ENCODE measurements at places on chromosomes 4 and X. TPM values are rescaled to one million over a fixed set of nuclear protein-coding genes. Genes with fewer than 3 reads are reported as not detected.

GRCh38 chr4:7463566-7464258, 29.0 kb upstream of the PSAPL1 start:
- H3K27me3 ChIP-seq: no peaks in the 10 kb centered on the region
- no peaks in the 10 kb centered on the region for H3K4me1 ChIP-seq
- no peak overlapping the region for H3K27ac ChIP-seq

DNA sequence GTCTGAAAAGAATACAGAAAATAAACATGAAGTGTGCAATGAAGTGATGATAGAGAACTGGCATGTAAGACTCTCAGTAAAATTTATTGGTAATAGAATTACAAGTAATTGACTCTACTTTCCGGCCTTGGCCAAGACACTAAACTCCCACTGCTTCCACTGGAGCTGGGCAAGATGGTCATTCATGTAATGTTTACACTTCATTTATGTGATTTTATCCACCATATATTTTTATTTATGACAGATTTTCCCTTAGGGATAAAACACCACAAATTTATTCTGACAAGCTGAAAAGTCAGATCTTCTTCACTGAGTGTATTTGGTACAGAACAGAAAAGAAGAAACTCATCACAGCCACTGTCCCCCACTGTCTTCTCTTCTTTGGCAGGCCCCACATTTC, 191.9 kb downstream of the SLC39A8 start:
- DNase-seq: peak; percentile 38
- no peak overlapping the region for H3K4me3 ChIP-seq
- no peaks in the 10 kb centered on the region for H3K27me3 ChIP-seq
- H3K36me3 ChIP-seq: no peaks in the 10 kb centered on the region

DNA sequence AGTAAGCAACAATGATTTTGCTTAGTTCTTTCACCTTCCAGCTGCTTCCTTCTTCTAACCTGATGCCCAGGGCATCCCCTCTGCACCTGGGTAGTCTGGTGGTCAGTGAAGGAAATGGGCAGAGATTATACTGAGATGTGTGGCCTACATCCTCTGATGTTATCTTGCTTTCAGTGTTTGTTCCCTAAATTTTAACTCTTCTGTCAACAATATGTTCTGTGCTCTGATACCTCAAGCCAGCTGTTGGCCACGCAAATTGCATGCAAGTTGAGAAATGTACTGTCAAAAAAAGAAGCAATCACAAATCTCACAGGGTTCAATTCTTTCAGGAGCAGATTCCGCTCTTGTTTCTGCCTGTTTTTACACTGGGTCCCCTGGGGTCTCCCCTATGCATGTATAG, 73.8 kb downstream of the FBXW7 start:
- H3K27me3 ChIP-seq: no peaks in the 10 kb centered on the region
- no peak overlapping the region for H3K27ac ChIP-seq
- no peaks in the 10 kb centered on the region for H3K36me3 ChIP-seq
- H3K4me3 ChIP-seq: no peak overlapping the region
- H3K4me1 ChIP-seq: no peaks in the 10 kb centered on the region

GRCh38 chr4:114417214-114417613, 181.4 kb upstream of the UGT8 start:
- no peaks in the 10 kb centered on the region for H3K4me1 ChIP-seq
- no peak for DNase-seq
- H3K27me3 ChIP-seq: no peaks in the 10 kb centered on the region
- no peaks in the 10 kb centered on the region for H3K36me3 ChIP-seq
- no peak overlapping the region for H3K27ac ChIP-seq
- no peak overlapping the region for H3K4me3 ChIP-seq

DNA sequence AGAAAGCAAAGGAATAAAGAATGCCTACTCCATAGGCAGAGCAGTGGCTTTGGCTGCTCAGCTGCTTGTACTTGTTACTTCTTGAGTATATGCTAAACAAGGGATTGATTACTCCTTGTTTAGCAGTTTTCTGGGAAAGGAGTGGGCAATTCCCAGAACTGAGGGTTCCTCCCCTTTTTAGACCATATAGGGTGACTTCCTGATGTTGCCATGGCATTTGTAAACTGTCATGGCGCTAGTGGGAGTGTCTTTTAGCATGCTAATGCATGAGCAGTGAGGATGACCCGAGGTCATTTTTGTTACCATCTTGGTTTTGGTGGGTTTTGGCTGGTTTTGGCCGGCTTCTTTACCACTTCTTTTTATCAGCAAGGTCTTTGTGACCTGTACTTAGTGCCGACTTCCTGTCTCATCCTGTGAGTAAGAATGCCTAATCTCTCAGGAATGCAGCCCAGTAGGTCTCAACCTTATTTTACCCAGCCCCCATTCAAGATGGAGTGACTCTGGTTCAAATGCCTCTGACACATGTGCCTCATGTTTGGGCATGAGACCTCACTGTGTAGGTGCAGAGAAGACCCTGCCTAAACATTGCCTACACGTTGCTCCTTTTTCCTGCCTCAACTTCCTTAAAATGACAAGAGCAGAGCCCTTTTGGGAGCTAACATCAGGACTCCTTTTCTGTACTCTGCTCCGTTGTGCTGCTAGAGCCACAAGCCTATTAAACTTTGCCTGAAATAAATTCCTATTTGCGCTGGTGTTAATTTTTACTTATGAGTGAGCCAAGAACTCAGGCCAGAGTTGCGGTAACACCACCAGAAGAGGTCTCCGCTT, 21.0 kb upstream of the UBA6 start:
- no peaks in the 10 kb centered on the region for H3K4me1 ChIP-seq
- no peaks in the 10 kb centered on the region for H3K36me3 ChIP-seq
- H3K4me3 ChIP-seq: no peak overlapping the region
- no peak for DNase-seq

GRCh38 chrX:150570512-150570911, 2.1 kb downstream of the MTM1 start:
- H3K4me3 ChIP-seq: no peak overlapping the region
- H3K27me3 ChIP-seq: no peaks in the 10 kb centered on the region
- no peak for DNase-seq
- no peaks in the 10 kb centered on the region for H3K4me1 ChIP-seq

GRCh38 chr4:80199004-80199560, 1.8 kb downstream of the PRDM8 start:
- H3K36me3 ChIP-seq: no peaks in the 10 kb centered on the region
- no peak for DNase-seq
- H3K4me1 ChIP-seq: no peaks in the 10 kb centered on the region
- H3K4me3 ChIP-seq: no peak overlapping the region
- H3K27ac ChIP-seq: no peak overlapping the region

DNA sequence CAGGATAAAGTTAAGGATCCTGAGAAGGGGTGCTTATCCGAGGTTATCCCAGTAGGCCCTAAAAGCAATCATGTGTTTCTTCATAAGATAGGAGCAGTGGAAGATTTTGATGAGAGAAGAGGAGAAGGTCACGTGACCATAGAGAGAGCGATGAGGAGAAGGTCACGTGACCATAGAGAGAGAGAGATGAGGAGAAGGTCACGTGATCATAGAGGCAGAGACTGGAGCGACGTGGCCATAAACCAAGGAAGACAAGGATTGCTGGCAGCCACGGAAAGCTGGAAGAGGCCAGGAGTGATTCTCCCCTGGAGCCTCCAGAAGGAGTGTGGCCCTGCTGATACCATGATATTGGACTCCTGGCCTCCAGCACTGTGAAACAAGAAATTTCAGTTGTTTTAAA, 38.4 kb upstream of the ZNF518B start:
- no peak overlapping the region for H3K27ac ChIP-seq
- H3K4me3 ChIP-seq: no peak overlapping the region
- no peaks in the 10 kb centered on the region for H3K27me3 ChIP-seq

- no peak overlapping the region for H3K27ac ChIP-seq
- no peaks in the 10 kb centered on the region for H3K27me3 ChIP-seq
- DNase-seq: no peak
- no peak overlapping the region for H3K4me3 ChIP-seq
- no peaks in the 10 kb centered on the region for H3K4me1 ChIP-seq
Measured at GRCh38 chr4:80678413-80678812, 342.9 kb downstream of the CFAP299 start.

DNA sequence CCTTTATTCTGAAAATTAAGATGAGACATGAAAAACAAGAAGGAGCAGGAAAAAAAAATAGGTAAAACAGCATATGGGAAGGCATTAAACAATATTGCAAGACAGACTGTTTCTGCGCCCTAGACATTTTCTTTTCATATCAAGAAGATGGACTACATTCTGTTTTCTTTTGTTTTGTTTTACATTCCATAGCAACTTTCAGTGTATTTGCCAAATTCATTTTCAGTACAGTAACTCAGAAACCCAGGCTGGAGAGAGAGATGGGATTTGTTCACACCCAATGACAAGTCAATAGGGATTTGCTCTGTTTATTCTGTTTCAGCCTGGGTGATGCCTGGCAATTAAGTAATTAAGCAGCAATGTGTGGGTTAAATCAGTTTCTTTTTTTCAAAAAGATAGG, 892.8 kb upstream of the DIAPH2 start:
- H3K4me3 ChIP-seq: no peak overlapping the region
- no peak overlapping the region for H3K27ac ChIP-seq
- H3K36me3 ChIP-seq: no peaks in the 10 kb centered on the region

DNA sequence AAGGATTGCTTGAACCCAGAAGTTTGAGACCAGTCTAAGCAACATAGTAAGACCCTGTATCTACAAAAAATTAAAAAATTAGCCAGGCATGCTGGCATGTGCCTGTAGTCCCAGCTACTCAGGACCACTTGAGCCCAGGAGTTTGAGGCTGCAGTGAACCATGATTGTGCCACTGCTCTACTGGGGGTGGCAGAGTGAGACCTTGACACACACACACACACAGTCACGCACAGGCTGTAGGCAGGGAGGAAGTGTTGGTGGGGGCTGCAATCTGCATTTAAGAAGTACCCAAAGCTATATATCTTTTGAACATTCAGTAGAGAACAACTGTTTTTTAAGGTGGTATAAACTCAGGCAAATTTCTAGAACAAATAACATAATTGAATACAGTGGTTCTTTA, 7.2 kb downstream of the SCRG1 start:
- H3K36me3 ChIP-seq: peaks cover 3% of the 10 kb centered on the region
- no peak for DNase-seq
- H3K4me1 ChIP-seq: no peaks in the 10 kb centered on the region
- H3K27me3 ChIP-seq: no peaks in the 10 kb centered on the region

- no peak overlapping the region for H3K4me3 ChIP-seq
- no peak overlapping the region for H3K27ac ChIP-seq
Measured at GRCh38 chr4:55488716-55489115, 58.0 kb downstream of the CLOCK start.

GRCh38 chrX:2685886-2686285, 5.2 kb upstream of the CD99 start:
- H3K27ac ChIP-seq: no peak overlapping the region
- peaks cover 20% of the 10 kb centered on the region for H3K27me3 ChIP-seq
- H3K4me1 ChIP-seq: no peaks in the 10 kb centered on the region
- no peaks in the 10 kb centered on the region for H3K36me3 ChIP-seq
- H3K4me3 ChIP-seq: no peak overlapping the region
- DNase-seq: no peak

- no peak overlapping the region for H3K27ac ChIP-seq
- H3K36me3 ChIP-seq: peaks cover 12% of the 10 kb centered on the region
- H3K4me3 ChIP-seq: no peak overlapping the region
- no peak for DNase-seq
Measured at GRCh38 chr4:155773196-155773800, 14.5 kb downstream of the GUCY1B1 start.

Gene POLN
- polyA plus RNA-seq: 1.1 TPM

Gene PLP2
- 222 TPM for polyA plus RNA-seq

Data from lung (tissue), 17 donors.